ENCODE measurements at places on chromosomes 3 and 15.

DNA sequence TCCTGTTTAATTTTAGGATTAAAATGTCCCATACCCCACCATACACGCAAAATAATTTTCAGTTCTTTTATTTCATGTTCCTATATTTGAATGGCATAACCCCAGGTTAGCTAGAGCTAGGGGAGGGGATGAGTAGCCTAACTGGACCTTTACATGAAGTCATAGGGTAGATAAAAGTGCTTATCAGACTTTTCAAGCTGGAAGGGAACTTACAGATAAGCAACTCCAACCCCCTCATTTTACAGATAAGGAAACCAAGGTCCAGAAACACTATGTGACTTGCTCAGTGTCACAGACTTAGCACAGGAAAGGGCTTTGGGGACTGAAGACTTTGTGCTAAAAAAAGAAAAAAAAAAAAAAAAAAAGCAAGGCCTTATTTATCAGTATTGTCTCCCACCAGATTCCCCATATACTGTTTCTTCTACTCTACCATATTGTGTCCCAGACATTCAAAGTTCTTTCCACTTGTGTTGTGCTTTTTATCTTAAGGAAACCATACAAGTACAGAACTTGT lies 10.6 kb upstream of the TNIK start:
- DNase-seq, result no peak

- no peak for DNase-seq
Observed at GRCh38 chr15:25694239-25694584, 168.9 kb downstream of the ATP10A start.

DNA sequence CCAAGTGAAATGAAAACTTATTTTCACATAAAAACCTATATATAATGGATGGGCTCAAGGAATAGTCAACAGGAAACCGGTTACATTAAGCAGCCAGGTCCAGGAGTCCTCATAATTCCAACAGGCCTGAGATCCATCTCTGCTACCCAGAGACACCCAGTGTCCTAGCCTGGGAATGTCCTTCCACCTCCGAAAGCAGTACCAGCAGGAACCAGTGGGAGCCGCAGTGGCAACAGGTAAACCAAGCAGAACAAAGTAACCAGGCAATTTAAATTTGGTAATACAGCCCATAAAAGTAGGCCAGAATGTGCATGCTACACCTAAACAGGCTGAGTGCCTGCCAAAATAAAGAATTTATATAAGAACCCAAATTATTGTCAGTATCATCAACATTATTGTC lies 195.6 kb downstream of the ZBBX start:
- no peak for DNase-seq

- no peak for DNase-seq
Observed at GRCh38 chr3:67082533-67083024, 84.5 kb downstream of the KBTBD8 start.

DNA sequence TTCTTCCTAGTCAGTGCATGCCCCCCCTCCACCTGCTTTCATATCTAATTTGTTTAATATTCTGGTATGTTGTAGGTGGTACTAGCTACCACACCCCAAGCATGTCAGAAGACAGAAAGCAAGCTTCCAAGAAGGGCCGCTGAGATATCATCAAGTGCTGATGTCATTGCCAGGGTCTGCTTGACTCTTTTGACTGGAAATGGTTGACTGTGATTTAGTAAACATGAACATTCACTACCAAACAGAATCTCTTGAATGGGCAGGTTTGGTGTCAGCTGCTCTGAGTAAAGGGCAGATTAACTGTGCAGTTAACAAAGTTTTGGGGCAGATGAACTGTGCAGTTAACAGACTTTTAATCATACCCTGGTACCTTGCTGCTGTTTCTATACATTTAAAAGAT lies 244.2 kb upstream of the SATB1 start:
- no peak for DNase-seq

DNA sequence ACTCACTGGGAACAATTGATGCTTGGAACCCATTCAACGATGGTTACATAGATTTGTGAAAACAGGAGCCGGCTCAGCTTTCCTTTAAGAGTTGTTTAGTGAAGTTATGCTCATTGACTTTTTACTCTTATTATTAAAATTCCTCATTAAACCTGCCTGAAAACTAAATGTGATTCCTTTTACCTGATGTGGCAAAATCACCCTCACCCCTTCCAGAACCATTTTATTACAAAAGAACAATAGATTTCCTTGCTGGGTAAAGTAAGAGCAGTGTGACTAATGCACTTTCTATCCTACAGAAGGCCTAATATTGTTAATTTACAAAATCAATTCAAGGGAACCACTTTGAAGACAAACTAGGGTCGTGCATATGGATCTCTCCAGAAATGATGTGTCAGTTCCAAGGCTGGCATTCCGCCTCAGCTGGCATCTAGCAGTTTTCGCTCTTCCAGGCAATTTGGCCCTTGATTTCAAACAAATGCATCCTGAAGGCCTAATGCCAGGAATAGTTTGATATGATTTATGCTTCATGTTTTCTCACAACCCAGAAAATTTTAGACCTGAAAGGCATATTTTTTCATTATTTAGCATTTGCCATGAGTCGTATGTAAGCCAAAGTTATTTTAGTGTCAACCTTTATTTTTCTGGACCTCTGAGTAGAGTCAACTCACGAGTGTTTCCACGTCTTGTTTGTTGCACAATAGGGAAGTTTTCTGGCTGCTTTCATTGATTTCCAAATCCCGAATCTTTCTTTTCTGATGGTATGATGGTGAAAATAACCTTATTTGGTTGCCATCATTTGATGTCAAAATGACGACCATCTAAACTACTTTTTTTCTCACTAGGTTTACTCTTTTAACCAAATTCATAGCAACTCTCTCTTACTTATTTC lies 447.8 kb downstream of the MECOM start:
- no peak for DNase-seq

DNA sequence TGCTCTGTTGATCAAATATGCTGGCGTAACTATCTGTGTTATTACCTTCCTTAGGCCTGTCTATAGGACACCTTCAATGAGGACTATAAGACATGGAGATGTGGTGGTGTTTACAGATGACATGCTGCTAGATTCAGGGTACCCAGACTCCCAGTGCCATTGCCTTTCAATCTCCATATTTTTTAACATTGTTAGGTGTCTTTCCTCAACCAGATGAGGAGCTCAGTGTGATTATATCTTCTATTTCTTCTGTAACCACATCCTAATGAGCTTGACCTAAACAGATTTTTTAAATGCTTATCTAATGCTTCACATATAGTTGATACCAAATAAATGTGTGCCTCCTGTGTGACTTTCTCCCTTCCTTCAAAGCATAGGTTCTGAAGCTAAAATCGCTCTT lies 730.1 kb upstream of the NR2F2 start:
- DNase-seq, result no peak

GRCh38 chr3:138219255-138219654 lies 32.2 kb downstream of the ARMC8 start:
- DNase-seq, result no peak

- no peak for DNase-seq
Observed at GRCh38 chr3:79418855-79419621, 348.8 kb downstream of the ROBO1 start.

DNA sequence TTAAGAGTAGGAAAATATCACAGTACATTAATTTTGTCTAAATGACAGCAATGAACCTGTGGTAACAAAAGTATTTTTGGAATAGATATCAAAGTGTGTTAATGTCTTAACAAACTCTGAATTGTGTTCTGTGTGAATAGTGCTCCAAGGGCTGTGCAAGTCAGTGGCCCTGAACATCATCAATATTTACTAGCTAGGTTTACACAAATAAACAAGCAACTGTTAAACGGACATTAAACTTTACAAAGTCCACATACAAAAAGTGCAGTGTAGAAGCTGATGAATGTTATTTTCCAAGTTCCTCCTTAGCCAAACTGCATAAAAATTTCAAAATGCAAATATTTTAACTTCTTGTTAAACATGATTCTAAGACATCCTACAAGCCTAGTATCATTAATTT lies 2.1 kb upstream of the GTF2A2 start:
- no peak for DNase-seq

Data from CD4-positive, alpha-beta T cell treated with Interleukin-21 for 1 hour (primary cell).